ENCODE measurements at places on chromosomes 7 and 10.
A peak's percentile ranks its signal among the peaks of the same experiment; 100 is the strongest.

GRCh38 chr10:12340937-12341336, 8.4 kb upstream of the CAMK1D start:
- DNase-seq = no peak

DNA sequence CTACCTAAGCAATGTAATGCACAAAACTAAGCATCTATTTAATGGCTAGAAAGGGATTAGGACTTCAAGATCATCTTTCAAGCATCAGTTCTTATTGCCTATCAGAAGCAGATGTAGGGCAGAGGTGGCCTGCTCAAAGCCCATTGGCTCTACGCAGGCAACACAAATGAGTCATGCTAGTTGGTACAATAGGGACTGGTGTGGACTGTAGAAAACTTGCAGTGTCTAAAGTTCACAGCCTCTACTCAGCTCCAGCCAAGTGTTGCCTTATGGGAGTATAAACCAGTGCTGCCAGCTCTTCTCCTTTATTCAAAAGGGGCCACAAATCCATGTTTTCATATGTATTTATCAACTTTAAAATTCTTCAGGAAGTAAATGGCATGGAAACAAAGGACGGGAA, 31.7 kb downstream of the ASAH2 start:
- DNase-seq = no peak

DNA sequence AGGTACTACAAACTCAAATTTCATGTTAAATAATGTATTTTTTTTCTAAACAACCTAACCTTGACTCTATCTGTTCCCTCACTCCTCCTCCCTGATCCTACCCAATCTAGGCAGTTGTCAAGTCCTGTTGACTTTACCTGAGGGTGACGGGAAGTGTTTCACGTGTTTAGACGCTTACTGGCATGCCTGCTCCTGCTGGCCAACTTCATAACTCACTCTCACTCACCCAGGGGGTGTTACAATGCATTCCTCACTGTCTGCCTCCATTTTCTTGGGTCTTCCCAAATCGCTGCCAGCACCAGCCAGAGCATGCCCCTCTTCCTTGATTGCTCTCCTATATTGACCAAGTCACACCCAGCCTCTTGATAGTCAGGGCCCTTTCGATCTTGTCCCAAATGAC, 28.3 kb downstream of the CRCP start:
- no peak for DNase-seq

GRCh38 chr10:27252267-27253000, 11.8 kb upstream of the ACBD5 start:
- no peak for DNase-seq

- no peak for DNase-seq
These were observed 16.1 kb downstream of the USP6NL start for GRCh38 chr10:11595395-11595692.

DNA sequence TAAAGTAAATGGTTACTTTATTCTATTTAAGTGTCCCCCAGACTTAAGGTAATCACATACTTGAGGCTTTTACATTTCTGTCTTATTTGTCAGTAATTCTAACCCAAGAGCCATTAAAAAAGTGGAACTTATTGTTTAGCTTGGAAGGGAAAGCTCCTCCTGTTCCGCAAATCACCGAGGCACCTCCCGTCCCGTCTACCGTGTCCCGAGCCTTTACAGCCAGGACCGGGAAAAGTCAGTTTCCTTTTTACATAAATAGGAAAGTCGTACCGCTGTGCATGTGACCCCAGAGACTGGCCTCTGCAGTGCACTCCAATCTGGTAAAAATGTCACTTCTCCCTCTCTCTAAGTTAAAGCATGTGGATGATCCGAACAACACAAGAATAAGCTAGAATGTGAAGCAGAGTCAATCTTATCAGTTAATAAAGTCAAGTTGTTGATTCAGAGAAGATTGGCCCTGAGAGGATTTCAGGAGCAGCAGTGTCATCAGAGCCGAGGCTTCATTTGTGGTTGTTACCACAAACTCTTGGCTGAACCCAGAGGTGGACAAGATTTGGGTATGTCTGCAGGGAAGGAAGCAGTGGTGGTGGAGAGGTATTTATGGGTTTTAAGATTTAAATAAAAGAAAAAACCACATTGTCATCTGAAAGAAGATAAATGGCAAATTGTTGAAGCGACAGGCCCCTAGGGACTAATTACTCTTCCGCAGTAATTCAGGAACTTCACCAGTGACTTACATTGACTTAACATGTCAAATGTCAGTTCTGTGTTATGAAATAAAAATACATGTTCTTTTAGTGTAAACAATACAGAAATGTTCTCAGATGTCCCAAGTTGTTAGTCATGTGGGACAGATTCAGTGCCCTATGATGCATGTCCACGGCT, 316.6 kb upstream of the ZNF32 start:
- no peak for DNase-seq

DNA sequence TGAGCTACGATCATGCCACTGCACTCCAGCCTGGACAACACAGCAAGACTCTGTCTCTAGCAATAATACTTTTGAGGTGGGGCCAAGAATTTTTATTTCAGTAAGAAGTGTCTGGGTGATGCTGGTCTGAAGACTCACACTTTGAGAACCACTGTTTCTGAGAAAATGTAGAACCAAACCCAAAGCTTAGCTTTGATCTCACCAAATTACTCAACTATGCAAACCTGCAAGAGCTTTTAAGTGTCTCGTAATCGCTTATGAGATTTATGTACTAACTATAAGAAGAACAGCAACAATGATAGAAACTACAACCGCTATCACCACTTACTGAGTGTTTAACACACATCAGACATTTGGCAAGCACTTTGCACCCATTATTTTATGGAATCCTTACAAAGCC, 29.5 kb downstream of the APBB1IP start:
- DNase-seq = no peak

DNA sequence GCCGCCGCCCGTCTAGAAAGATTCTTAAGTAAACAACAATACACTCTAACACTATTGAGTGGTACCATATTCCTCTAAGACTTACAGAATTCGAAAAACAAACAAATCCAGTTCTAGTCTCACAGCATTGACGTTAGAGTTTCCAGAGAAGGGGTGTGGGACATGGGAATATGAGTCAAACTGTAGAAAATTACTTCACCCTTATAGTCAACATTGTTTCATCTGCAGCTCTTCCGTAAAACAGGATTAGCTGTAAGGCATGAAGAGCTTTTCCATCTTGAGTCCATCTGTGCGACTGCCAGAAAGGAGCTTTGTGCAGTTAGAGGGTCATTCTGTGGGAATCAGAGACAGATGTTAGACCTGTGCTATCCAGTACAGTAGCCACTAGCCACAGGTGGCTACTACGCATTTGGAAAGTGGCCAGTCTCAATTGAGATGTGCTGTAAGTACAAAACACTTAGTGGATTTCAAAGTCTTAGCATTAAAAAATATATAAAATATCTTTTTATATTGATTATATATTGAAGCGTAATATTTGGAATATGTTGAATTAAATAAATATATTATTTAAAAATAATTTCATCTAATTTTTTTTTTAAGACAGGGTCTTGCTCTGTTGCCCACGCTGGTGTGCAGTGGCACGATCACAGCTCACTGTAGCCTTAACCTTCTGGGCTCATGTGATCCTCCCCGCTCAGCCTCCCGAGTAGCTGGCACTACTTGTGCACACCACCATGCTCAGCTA, 79.8 kb upstream of the MPP7 start:
- DNase-seq = no peak

- no peak for DNase-seq
These were observed 258.8 kb upstream of the CTBP2 start for GRCh38 chr10:125419146-125419545.

GRCh38 chr10:95244152-95244551, 46.7 kb downstream of the PDLIM1 start:
- DNase-seq = no peak

- no peak for DNase-seq
These were observed 104.8 kb downstream of the PPP1R3C start for GRCh38 chr10:91528080-91528479.

- DNase-seq = no peak
These were observed 47.1 kb upstream of the UBN2 start for GRCh38 chr7:139183878-139184338.

DNA sequence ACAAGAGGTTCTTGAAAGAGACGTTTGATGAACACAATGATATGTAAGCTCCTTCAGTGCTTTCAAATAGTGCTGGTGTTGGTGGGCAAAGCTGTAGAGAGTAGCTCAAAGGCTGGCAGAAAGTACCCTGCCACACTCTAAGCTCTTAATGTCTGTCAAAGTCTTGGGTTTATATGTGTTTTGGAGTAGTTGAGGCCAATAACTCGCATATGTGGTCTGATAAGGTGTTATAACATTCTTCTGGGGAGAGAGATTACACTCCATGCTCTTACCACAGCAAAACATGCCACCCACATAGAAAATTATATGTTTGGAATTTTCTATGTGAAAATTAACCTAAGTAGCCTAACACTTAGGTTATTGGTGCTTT, 30.8 kb upstream of the NME8 start:
- DNase-seq = no peak

- DNase-seq = no peak
These were observed 4.4 kb upstream of the RAPGEF5 start for GRCh38 chr7:22361320-22361719.

GRCh38 chr10:18479502-18479901, 171.9 kb downstream of the NSUN6 start:
- no peak for DNase-seq

- no peak for DNase-seq
These were observed 552.8 kb downstream of the ANKRD7 start for GRCh38 chr7:118777308-118777707.

- DNase-seq = no peak
These were observed 16.7 kb downstream of the P4HA1 start for GRCh38 chr10:73079779-73080541.

GRCh38 chr7:98869597-98870120, at the start of gene TMEM130:
Gene TMEM130 (minus strand): TSS chr7:98870014. CDS start chr7:98869861, 153 bp downstream.
- DNase-seq = no peak

DNA sequence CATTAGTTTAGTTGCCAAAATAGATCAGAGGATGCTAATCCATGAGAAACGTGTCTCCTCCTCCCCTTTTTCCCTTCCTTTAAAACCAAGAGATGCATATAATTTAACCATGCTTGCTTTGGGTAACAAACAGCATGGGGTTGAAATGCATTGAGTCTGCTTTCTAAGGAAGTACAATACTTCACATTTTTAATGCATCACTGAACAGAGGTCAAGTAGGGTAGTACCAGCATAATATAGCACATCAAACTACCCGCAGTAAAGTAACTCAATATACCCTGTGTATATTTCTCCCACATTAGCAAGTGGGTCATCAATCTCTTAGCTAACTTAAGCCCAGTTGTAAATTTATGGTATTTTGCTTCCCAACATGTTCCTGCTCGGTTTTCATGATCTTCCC, 239.3 kb upstream of the SEMA3C start:
- DNase-seq = no peak

GRCh38 chr10:114767986-114768821, 53.4 kb upstream of the FHIP2A start:
- no peak for DNase-seq

DNA sequence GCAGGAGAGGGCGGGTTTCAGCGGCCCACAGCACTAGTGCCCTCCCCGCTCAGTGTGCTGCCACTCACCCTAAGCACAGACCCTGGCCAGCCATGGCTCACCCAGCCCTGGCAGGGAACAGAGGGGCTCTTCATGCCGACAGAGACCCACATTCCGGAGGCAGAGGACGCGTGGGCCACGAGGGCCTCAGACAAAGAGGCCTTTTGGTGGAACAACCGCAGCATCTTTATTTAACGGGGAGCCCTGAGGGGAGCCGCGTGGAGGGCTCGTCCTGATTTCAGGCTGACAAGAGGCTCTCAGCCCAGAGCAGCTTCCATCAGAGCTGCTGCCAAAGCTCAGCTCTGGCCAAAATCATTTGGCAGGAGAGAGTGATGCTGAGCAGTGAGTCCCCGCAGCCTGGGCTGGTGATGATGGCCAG, 127.8 kb downstream of the SH3PXD2A start:
- DNase-seq = peak; percentile 40

DNA sequence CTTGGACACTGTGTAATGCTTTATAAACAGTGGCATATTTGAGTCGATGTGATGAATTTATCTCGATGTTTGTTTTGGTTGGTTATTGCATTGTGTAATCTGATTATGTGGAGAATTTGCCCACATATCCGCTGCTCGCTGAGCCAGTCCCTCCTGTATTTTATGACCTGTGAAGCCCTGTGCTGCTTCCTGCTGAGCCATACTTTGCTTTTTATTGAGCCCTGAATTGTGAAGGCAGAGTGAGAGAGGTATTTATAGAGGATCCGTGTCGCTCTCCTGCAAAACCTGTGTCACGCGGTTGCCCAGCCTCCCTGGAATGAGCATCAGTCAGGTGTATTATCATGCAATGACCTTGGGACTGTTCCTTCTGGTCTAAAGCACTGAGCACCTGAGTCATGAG, 253.7 kb downstream of the ARHGAP21 start:
- no peak for DNase-seq

- DNase-seq = no peak
These were observed 96.6 kb downstream of the ZNF438 start for GRCh38 chr10:30935078-30935477.

- no peak for DNase-seq
These were observed 62.0 kb downstream of the VSTM4 start for GRCh38 chr10:49053053-49053997.

Data from neural crest cell (in vitro differentiated cells).